ENCODE measurements at places on chromosomes 11 and 22. TPM values are rescaled to one million over a fixed set of nuclear protein-coding genes. Genes with fewer than 3 reads are reported as not detected.

DNA sequence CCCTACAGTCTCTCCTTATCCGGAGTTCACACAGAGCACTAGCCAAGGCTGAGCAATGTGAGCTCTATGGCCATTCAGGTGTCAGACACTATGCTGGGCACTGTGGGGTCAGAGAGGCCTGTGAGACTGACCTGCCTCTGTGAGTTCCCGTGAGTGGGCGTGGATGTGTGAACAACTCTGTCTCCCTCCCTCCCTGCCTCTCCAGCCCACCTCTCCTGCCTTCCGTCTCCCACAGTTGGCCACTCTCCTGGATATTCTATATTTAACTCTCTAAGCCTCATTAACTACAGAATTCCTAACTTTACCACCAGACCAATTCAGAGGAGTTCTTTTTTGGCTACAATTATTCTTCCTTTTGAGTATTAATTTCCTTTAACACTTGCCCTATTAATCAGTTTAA lies 191.6 kb upstream of the NCAM1 start:
- no peak overlapping the region for H3K27ac ChIP-seq
- H3K4me3 ChIP-seq: no peak overlapping the region
- H3K36me3 ChIP-seq: no peaks in the 10 kb centered on the region
- H3K4me1 ChIP-seq: no peaks in the 10 kb centered on the region

DNA sequence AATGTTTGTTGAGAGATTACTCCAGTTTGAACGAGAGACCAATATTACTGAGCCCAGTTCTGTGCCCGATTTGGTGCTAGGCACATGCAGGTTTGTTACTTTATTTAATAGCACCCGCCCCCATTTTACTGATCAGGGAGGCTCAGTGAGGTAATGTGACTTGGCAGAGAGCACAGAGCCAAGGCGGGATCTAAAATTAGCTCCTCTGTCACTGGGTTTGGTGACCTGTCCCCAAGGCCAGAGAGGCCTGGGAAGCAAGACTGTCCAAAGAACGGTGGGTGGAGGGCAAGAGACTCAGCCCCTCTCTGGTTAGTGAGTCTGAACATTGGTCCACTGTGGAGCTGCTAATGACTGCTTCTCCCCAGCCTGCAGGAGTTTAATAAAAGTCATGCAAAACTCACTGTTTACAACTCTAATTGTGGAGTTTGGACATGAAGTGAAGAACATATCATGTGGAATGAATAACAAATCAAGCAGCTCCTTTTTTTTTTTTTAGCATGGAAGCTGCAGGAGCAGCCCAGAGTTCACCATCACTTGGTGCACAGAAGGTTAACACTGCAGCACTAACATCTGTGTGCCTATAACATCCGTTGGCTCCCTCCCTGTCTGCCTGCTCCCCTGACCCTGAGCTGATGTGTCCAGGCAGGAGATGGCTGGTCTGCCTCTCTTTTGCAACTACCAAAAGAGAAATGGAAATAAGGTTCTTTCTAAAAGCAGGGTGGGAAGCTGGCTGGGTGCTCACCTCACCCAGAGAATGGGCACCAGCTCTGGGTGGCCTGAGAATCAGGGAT lies 39.0 kb downstream of the CSNK2A3 start:
- no peaks in the 10 kb centered on the region for H3K4me1 ChIP-seq
- no peak overlapping the region for H3K27ac ChIP-seq
- no peaks in the 10 kb centered on the region for H3K36me3 ChIP-seq
- no peaks in the 10 kb centered on the region for H3K27me3 ChIP-seq
- no peak for DNase-seq

- H3K27me3 ChIP-seq: no peaks in the 10 kb centered on the region
- DNase-seq: peak; percentile 89
- peaks cover 13% of the 10 kb centered on the region for H3K4me1 ChIP-seq
- peak overlapping the region; percentile 55 for H3K27ac ChIP-seq
- no peaks in the 10 kb centered on the region for H3K36me3 ChIP-seq
- peak overlapping the region; percentile 27 for H3K4me3 ChIP-seq
Measured at GRCh38 chr11:3160252-3161031, 4.7 kb downstream of the OSBPL5 start.

GRCh38 chr11:131185915-131186314 lies 184.5 kb upstream of the NTM start:
- no peaks in the 10 kb centered on the region for H3K27me3 ChIP-seq
- H3K4me1 ChIP-seq: no peaks in the 10 kb centered on the region
- no peak overlapping the region for H3K27ac ChIP-seq
- no peaks in the 10 kb centered on the region for H3K36me3 ChIP-seq
- DNase-seq: no peak

- no peaks in the 10 kb centered on the region for H3K36me3 ChIP-seq
- no peak overlapping the region for H3K4me3 ChIP-seq
- no peak for DNase-seq
Measured at GRCh38 chr11:65224930-65225278, 36.9 kb upstream of the POLA2 start.

DNA sequence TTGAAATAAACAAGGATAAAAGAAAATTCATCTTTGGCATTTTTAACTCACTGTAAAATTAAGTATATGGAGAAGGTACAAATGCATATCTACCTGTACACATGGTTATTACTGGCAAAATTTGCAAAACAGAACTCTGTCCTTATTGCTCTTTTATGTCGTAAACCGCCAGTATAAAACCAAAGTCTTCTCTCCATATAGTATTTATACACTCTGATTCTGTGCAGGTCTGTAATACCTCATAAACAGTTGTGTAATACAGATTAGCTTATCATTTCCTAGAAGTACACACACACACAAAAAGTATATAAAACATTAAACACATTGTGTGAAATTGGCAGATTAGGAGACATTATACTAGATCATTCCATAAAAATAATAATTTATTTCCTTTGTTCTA lies 406.6 kb upstream of the ANO3 start:
- H3K27me3 ChIP-seq: no peaks in the 10 kb centered on the region
- no peak overlapping the region for H3K27ac ChIP-seq
- DNase-seq: no peak
- H3K4me1 ChIP-seq: no peaks in the 10 kb centered on the region
- no peak overlapping the region for H3K4me3 ChIP-seq

GRCh38 chr11:86798988-86799387 lies 1.4 kb upstream of the PRSS23 start:
- no peak for DNase-seq
- no peak overlapping the region for H3K4me3 ChIP-seq
- H3K36me3 ChIP-seq: no peaks in the 10 kb centered on the region
- no peaks in the 10 kb centered on the region for H3K4me1 ChIP-seq
- no peak overlapping the region for H3K27ac ChIP-seq

- no peaks in the 10 kb centered on the region for H3K4me1 ChIP-seq
- H3K4me3 ChIP-seq: no peak overlapping the region
- no peak overlapping the region for H3K27ac ChIP-seq
- DNase-seq: no peak
Measured at GRCh38 chr22:19062139-19062942, 59.9 kb downstream of the DGCR2 start.

DNA sequence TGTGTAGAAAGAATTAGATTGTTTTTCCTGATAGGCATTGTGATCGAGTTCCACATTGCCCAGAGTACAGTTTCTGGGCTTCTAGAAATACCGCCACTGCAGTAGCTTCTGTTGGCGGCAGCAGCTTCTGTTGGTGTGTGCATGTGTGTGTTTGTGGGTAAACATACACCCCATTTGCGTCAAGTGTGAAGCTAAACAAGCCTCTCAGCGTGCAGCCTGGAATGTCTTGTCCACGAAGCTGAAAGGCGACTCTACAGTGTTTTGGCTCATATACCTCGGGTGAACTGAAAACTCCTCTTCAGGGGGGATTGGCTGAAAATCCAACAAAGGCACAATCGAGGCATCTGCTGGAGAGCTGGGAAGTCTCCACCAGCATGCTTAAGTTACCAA lies 112.0 kb upstream of the E2F8 start:
- H3K27ac ChIP-seq: no peak overlapping the region
- H3K4me1 ChIP-seq: no peaks in the 10 kb centered on the region
- H3K27me3 ChIP-seq: peaks cover 3% of the 10 kb centered on the region

DNA sequence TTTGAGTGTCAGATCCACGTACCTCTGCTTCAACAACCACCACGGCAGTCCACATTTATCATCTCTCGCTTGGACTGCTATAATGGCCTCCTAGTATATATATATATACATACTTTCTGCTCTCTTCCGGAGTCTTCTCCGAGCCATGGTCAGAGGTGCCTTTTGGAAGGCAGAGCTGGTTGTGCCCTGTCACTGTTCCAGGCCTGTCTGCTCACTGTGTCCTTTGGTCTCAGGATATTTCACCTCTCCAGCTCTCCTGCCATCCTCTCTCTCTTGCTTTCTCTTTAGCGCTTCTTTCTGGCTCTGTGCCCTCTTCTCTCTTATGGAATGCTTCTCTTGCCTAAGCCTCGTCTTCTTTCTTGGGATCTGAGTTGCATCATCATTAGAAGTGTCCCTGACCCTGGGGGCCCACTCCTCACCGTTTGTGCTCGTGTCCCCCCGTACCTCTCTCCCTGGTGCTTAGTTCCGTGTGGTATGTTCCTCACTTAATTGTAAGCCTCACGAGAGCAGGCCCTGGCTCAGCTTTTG lies 86.1 kb upstream of the RASSF10 start:
- H3K27me3 ChIP-seq: no peaks in the 10 kb centered on the region
- H3K27ac ChIP-seq: no peak overlapping the region
- H3K36me3 ChIP-seq: no peaks in the 10 kb centered on the region
- no peaks in the 10 kb centered on the region for H3K4me1 ChIP-seq
- DNase-seq: no peak
- H3K4me3 ChIP-seq: no peak overlapping the region

- no peaks in the 10 kb centered on the region for H3K36me3 ChIP-seq
- H3K4me1 ChIP-seq: no peaks in the 10 kb centered on the region
- no peak for DNase-seq
- H3K27ac ChIP-seq: no peak overlapping the region
Measured at GRCh38 chr11:75246671-75247350, 6.2 kb downstream of the TPBGL start.

DNA sequence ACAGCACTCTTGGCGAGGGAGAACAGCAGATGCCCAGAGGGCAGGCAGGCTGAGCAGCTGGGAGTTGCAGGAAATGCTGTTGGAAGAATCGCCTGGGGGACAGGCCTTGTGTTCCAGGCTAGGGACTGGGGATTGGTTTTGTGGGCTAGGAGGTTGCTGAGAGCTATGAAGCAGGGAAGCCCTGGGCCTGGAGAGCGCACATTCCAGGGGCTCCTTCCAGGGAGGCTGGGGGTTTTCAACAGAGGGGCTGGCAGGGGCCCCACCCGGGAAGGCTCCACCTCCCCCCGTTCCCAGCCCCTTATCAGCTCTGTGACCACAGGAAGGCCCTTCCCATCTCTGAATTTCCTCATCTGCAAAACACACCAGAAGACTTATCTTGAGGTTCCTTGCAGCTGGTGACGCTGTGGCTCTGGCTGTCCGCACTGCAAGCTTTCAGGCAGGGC lies 21.7 kb downstream of the WNT11 start:
- H3K27me3 ChIP-seq: no peaks in the 10 kb centered on the region
- H3K36me3 ChIP-seq: no peaks in the 10 kb centered on the region
- H3K27ac ChIP-seq: no peak overlapping the region
- no peak for DNase-seq
- no peak overlapping the region for H3K4me3 ChIP-seq

DNA sequence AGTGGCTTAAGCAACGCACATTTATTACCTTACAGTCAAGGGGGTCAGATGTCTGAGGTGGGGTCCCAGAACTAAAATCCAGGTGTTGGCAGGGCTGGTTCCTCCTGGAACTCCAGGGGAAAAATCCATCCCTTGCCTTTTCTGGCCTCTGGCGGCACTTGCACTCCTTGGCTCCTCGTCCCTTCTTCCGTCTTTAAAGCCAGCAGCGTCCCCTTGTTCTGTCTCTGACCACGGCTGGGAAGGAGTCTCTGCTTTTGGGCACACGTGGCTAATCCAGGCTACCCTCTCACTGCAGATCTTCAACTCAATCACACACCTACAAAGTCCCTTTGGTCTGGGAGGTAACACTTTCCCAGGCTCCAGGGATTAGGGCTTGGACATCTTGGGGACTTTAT lies 73.5 kb upstream of the WNT7B start:
- H3K27ac ChIP-seq: no peak overlapping the region
- H3K27me3 ChIP-seq: no peaks in the 10 kb centered on the region
- H3K4me1 ChIP-seq: peaks cover 12% of the 10 kb centered on the region
- H3K36me3 ChIP-seq: no peaks in the 10 kb centered on the region
- no peak for DNase-seq
- H3K4me3 ChIP-seq: no peak overlapping the region

- H3K4me3 ChIP-seq: peak overlapping the region; percentile 76
- H3K4me1 ChIP-seq: peaks cover 7% of the 10 kb centered on the region
- peak overlapping the region; percentile 95 for H3K27ac ChIP-seq
- H3K36me3 ChIP-seq: no peaks in the 10 kb centered on the region
Measured at GRCh38 chr11:126282361-126282735, 545 bp upstream of the TIRAP start.

DNA sequence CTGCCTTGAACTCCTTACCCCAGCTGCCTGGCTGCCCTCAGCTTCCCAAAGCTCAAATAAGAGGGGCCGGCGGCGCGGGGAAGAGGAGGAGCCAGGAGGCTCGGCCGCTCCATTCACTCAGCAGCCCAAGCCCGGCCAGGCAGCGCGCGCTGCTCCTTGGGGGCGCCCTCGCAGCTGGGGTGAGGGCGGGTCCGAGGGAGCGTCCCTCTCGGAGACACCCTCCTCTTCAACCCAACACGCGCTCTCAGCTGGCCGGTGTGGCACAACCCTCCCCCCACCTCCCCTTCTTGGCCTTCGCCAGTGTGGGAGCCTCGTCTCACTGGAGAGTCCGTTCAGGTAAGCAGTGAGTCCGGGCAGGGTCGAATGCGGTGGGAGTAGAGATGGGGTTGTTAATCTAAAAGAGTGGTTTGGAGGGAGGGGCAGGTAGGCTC lies at the start of gene WT1:
WT1 (minus strand) TSS at position 29 of the 431 bp plus-strand sequence.
- H3K27me3 ChIP-seq: peaks cover 97% of the 10 kb centered on the region
- no peaks in the 10 kb centered on the region for H3K4me1 ChIP-seq

DNA sequence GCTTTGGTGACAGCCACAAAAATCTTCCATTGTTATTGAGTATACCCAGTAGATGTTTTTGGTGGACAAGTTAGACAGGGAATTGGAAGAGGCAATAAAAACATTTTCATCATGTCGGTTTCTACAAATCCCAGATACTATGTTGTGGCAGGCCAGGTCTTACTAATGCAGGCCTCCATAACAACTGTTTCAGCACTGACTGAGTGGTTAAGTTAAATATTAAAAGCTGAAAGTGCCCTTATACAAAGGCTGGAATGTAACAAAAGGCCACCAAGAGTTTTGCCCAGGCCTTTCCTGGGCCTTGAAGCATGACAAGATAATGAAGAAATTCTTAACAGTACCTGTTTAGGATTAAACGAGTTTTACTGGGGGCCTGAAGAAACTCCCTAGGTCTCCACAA lies 29.3 kb downstream of the DMC1 start:
- H3K27me3 ChIP-seq: no peaks in the 10 kb centered on the region
- H3K4me3 ChIP-seq: no peak overlapping the region
- no peak overlapping the region for H3K27ac ChIP-seq
- no peaks in the 10 kb centered on the region for H3K4me1 ChIP-seq

The OR2AT4 gene
- total RNA-seq: not detected

The CDC45 gene
- 35.9 TPM for total RNA-seq

The TSKU gene
- 39.6 TPM for total RNA-seq

The POTEH gene
- not detected for total RNA-seq

The SYT8 gene
- 1.7 TPM for total RNA-seq

The ASCL3 gene
- total RNA-seq: not detected

The HEPHL1 gene
- not detected for total RNA-seq

The TSPAN32 gene
- 0.62 TPM for total RNA-seq

The PRG3 gene
- total RNA-seq: not detected

Data from colonic mucosa (tissue), 4 donors.